ENCODE measurements at places on chromosomes 2 and 18.

- no peak for DNase-seq
Measured at GRCh38 chr2:32553829-32554432, 73.9 kb upstream of the TTC27 start.

DNA sequence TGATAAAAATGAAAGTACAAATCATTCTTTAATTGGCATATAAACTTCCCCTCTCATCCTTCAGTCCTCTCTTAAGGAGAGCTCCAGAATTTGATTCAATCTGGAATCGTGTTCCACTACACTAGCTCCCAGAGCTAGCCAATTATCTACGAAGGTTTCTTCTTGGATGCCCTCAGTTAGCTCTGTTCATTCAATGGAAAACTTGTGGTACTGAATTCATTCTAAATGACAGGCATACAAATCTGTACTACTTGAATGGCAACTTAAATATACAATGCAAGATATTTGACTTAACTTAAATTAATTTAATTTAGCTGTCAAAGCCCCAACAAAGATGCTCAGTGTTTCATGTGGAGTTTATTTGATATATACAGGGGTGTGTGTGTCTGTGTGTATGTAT, 1474.2 kb upstream of the CELF4 start:
- no peak for DNase-seq

GRCh38 chr2:75007819-75008218, 49.4 kb downstream of the POLE4 start:
- DNase-seq = no peak

DNA sequence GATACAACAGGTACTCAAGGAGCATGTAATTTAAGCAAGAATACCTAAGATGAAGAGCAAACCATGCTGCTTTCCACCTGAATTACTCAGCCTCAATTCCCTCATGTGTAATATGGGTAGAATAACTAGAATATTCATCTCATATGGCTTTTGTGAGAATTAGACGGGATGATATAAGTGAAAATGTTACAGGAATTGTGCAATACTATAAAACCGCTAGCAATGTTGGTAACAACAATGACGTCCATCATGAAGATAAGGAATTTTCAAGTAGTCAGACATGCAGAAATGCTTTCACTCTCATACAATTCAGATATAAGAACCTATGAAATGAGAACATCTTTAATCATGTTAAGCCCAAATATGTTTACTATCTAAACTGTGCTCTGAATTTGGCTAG, 2106.6 kb upstream of the CELF4 start:
- DNase-seq = no peak

DNA sequence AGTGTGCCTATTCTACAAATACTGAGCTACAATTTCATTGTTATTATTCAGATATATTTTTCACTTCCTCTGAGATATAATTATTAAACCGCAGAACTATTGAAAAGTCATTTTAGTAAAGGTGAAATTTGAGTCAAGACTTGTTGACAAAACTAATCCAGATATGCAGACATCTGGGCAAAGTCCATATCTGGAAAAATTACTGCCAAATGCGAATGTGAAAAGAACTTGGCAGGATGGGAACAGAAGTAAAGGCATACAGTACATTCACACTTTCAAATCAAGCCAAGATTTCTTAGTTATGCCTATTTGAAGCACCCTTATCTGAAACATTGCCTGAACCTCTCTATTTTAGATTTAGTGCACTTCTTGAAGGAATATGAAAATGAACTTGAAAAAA, 923.6 kb downstream of the CCDC85A start:
- DNase-seq = no peak

GRCh38 chr18:45363196-45363595, 252.1 kb upstream of the SLC14A2 start:
- no peak for DNase-seq

DNA sequence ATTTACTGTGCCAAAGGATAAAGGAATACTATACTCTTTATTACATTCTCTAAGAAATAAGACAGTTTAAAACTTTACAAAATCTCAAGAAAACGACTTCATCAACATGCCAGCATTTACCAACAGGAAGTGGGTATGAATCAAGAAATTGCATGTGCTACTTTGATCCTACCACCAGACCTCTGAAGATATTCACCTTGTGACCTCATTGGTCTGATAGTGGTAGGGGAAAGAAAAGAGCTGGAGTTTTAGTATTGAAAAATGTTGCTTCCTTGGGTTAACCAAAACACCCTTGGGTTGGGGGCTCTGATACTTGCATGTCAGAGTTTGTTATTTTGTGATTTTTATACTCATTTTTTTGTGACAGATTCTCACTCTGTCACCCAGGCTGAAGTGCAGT, 84.1 kb upstream of the LPIN2 start:
- DNase-seq = no peak

DNA sequence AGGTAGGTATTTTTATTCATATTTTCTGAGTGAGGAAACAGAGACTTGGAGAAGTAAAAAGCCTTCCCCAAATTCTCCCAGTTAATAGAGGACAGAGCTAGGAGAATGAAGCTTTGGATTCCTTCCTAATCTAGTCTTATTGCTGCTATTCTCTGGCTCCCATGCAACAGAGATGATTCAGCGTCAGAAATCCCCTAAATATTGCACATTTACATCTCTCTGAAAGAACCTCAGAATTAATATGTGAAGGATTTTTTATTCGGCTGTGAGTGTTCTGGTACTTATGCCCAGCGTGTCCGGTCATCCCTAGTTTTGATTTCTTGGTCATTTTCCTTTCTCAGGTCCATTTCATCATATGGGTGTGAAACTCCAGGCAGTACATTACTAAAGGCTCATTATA, 91.2 kb upstream of the SESTD1 start:
- no peak for DNase-seq

GRCh38 chr2:207132019-207132418, 33.7 kb downstream of the KLF7 start:
- no peak for DNase-seq
